ENCODE measurements at places on chromosomes 4 and X.

DNA sequence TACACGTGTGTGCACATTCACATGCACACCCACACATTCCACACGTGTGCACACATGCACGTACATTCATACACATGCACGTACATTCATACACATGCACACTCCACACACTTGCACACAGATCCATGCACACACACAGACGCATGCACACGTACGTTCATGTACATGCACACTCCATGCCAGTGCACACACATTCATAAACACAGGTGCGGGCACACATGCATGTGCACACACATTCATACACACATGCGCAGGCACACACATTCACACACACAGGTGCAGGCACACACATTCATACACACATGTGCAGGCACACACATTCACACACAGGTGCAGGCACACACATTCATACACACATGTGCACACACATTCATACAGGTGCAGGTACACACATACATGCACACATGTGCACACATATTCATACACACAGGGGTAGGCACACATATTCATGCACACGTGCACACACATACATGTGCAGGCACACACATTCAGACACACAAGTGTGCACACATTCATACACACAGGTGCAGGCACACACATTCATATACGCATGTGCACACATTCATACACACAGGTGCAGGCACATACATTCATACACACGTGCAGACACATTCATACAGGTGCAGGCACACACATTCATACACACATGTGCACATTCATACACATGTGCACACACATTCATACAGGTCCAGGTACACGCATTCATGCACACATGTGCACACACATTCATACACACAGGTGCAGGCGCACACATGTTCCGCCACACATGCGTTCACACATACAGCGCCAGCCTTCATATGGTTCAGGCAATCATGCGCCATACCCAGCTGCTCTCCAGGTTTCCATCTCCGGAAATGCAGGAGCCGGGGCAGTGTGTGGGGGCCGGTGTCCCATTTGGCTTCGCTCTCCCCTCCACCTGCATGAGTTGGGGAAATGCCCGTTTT is 124.8 kb downstream of the HMX1 start:
- DNase-seq, result no peak

- no peak for DNase-seq
Observed at GRCh38 chrX:55524487-55524886, 34.8 kb upstream of the USP51 start.

DNA sequence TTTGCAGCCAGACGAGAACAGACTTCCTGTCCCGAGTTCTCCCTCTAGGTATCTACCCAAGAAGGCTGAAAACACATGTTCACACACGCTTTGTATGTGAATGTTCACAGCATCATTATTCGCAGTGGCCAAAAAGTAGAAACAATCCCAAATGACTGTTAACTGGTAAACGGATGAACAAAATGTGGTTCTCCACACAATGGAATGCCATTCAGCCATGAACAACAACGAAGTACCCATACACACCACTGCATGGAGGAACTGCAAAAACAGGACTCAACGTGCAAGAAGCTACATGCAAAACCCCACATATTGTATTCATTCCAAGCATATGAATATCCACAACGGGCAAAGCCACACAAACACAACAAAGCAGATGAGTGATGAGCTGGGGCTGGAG is 45.0 kb downstream of the PDHA1 start:
- no peak for DNase-seq

GRCh38 chr4:139017861-139018260 is 2.3 kb downstream of the NOCT start:
- no peak for DNase-seq

- no peak for DNase-seq
Observed at GRCh38 chr4:81019006-81019405, 11.5 kb upstream of the BMP3 start.

GRCh38 chr4:110988722-110989121 is 365.8 kb upstream of the PITX2 start:
- no peak for DNase-seq

- DNase-seq, result no peak
Observed at GRCh38 chr4:2354760-2355159, 63.7 kb downstream of the ZFYVE28 start.

- no peak for DNase-seq
Observed at GRCh38 chrX:15718283-15718970, 19.6 kb upstream of the CA5B start.

- peak; percentile 58 for DNase-seq
Observed at GRCh38 chr4:118834960-118835569, 861 bp downstream of the SEC24D start.

GRCh38 chrX:56107320-56107719 is 124.8 kb upstream of the KLF8 start:
- DNase-seq, result no peak

DNA sequence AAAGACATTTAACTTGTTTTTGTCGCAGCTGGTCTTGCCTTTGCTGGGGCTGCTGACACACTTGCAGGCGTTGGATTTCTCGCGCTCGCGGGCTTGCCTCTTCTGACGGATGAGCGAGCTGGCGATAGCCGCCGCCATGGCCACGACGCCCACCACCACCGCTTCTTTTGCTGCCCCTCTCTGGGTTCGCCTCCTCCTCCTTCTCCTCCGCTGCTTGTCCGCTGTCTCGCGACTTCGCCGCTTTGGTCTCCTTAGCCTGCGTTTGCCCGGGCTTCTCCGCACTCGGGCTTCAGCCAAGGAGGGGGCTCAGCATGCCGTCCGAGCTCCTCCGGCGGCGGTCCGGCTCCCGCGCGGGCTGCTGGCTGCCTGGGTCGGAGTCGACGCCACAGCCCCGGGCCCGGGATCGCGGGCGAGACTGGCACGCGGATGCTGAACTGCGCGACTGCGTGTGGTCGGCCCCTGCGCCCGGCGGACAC is 613 bp downstream of the FGF13 start:
- peak; percentile 1 for DNase-seq

- no peak for DNase-seq
Observed at GRCh38 chr4:23972187-23972586, 82.3 kb upstream of the PPARGC1A start.

DNA sequence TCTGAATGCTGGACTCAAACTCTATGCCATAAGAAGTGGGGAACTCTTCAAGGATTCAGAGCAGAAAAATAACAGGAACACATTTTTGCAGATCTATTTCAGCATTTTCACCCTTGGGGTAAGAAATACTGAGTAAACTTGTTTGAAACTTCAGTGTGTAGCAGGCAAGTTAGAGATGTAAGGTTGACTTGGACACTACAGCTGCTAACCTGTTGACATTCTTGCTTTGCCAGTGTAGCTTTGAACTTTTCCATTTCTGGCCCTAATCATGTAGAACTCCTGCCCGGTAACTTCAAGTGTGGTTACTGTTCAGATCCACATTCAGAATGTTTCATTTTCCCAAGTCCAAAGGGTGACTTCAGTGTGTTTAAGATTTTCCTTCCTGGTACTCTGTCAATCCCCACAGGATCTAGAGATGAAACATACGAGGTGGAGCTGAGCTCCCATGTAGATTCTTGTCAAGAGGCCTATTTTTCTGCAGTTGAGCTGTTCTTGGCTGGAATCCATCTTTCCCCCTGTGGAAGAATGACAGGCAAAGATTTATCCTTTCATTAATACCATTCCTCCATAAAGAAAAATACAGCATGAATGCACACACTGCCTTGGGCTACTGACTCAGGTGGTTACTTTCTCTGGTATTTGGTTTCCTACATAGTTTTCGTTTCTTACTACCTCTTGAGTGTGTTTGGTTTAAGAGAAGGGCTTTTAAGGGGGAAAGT is 34.1 kb downstream of the FHDC1 start:
- DNase-seq, result no peak

DNA sequence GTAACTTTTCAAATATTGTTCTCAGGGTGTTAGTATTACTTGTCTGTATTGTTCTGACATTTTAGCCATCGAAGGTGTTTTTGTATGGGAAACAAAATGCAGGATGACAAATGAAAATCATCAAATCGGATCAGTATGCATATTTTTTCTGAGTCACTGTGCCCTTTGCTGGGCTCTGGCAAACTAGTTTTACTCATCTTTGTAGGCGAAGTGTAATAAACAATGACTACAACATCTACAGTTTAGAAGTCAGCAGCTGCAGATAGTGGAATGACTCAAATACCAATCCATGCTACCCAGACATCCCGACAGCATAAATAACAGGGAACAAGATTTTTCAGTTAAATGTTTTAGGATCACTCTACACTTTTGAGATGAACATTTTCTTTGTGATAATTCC is 557.3 kb upstream of the TENM3 start:
- DNase-seq, result no peak

- no peak for DNase-seq
Observed at GRCh38 chrX:28880136-28880535, 292.9 kb downstream of the IL1RAPL1 start.

- no peak for DNase-seq
Observed at GRCh38 chr4:16505726-16506125, 279.5 kb upstream of the TAPT1 start.

- no peak for DNase-seq
Observed at GRCh38 chr4:7978489-7978888, 38.8 kb upstream of the AFAP1 start.

DNA sequence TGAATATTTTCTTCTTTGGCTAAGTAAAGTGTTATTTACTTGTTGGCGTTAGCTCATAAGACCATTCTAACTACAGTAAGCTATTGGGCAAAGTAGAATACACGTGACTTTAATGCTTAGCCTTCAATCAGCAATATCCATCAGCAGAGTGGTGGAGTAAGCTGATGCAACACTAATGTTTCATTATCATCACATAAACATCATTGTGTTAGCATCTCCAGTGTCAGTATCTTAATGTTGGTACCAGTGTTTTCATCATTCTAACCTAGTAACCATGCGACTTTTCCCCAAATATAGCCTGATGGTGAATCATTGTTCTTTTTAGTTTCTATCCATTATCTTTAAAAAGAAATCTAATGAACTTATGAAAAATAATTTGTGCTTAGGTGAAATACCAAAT is 48.5 kb downstream of the APOOL start:
- DNase-seq, result no peak

- no peak for DNase-seq
Observed at GRCh38 chr4:45358573-45359506, 632.5 kb upstream of the GNPDA2 start.

DNA sequence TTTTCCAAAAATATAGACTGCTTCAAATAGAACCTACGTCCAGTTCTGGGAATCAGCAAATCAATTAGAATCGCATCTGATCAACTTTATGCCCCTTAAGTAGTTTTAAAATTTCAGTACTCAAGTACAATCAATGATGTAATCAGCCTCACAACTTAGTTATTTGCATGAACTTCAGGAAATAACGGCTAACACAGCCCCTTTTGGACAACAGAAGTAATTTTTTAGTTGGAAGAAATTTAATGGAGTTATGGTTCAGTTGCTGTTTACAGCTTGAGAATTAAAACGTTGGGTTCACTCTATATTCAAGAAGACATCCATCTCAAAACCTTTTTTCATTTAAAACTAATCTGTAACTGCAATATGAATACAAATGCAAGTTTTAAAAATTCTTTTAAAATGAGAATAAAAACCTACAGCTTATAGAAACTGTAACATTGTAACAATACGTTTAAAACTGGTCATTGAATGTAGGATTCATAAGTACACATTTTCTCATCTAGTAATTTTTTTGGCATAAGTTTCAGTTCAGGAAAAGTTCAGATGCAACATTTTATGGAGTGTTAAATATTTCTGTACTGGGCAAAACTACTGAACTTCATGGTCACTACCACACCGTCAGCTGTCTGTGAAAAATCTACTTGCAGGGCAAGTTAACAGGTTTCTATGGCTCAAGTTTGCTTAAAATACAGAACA is 956 bp downstream of the TAPT1 start:
- DNase-seq, result no peak
